MV-4-11 (cell line): ENCODE measurements at places on chromosomes 13 and 19.
A peak's percentile ranks its signal among the peaks of the same experiment; 100 is the strongest.

DNA sequence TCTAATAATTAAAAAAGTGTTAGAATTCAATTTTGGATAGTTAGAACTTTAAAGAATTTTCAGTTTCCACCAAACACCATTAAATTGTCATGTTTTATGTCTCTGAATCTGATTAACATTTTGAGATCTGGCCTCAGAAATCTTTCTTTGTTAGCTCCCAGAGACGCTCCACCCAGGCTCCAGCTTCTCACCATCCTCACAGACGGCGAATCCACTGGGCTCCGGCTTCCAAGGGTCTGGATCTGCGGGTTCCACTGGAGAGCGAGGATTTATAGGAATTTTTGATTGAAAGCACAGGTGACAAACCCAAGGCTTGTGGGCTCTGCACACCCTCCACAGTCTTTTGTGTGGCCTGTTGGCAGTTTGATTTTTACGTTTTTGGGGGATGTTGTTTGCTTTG is 160.6 kb downstream of the URI1 start:
- no peak for DNase-seq

DNA sequence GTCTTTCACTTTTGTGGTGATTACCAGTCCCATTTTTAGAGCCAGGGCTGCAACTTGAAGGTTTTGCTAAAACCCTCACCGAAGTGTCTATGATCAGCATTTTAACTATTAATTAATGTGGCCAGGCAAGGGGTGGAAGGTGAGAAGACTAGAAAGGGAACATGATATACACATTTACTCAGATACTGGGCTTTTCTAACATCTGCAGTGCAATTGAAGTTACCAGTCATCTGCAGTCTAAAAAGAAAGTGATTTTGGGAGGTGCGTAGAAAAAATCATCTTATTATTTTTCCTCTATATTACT is 481 bp downstream of the ALOX5AP start:
- no peak for DNase-seq

GRCh38 chr19:12607631-12608030 is 3.0 kb downstream of the ZNF490 start:
- peak; percentile 68 for DNase-seq

GRCh38 chr13:80814541-80814940 is 473.6 kb upstream of the SPRY2 start:
- DNase-seq, result no peak

- no peak for DNase-seq
These were observed 785.4 kb downstream of the UQCRFS1 start for GRCh38 chr19:28427376-28428083.

GRCh38 chr19:10111405-10111811 is at the start of gene P2RY11:
TSS of gene P2RY11 (plus strand) at chr19:10111693. CDS start at chr19:10111722, 29 bp downstream.
- DNase-seq, result peak; percentile 50

GRCh38 chr19:13329766-13330165 is 176.5 kb downstream of the CACNA1A start:
- no peak for DNase-seq
